Stimulated activated CD8-positive, alpha-beta memory T cell treated with anti-CD3 and anti-CD28 coated beads, Interleukin-7, amount 100 ng/mL, for 4 hours (primary cell): ENCODE measurements at places on chromosomes 5 and 9.

DNA sequence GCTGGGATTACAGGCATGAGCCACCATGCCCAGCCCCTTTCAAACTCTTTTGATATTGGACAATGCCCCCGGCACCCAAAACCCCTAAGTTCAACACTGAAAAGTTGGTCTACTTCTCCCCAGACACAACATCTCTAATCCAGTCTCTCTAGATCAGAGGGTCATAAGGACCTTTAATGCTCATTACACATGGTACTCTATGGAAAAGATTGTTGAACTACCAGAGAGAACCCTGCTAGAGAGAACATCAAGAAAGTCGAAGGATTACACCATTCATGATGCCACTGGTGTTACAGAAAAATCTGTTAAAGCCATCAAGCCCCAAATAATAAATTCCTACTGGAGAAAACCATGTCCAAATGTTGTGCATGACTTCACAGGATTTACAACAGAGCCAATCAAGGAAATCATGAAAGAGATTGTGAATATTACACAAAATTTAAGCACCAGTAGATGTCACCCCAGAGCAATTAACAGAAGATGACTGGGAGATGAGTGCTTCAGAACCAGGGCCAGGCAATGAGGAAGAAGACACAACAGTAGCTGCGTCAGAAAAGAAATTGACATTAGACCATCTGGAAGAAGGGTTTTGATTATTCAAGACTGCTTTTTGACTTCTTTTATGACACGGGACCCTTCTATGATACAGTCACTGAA lies 28.3 kb upstream of the NIPAL4 start:
- no peak for DNase-seq

- no peak for DNase-seq
These were observed 3.9 kb downstream of the SPTAN1 start for GRCh38 chr9:128556276-128556675.

GRCh38 chr5:176959051-176959450 lies 47.5 kb downstream of the UIMC1 start:
- DNase-seq = no peak

GRCh38 chr5:54049144-54049543 lies 261.2 kb downstream of the ARL15 start:
- no peak for DNase-seq

DNA sequence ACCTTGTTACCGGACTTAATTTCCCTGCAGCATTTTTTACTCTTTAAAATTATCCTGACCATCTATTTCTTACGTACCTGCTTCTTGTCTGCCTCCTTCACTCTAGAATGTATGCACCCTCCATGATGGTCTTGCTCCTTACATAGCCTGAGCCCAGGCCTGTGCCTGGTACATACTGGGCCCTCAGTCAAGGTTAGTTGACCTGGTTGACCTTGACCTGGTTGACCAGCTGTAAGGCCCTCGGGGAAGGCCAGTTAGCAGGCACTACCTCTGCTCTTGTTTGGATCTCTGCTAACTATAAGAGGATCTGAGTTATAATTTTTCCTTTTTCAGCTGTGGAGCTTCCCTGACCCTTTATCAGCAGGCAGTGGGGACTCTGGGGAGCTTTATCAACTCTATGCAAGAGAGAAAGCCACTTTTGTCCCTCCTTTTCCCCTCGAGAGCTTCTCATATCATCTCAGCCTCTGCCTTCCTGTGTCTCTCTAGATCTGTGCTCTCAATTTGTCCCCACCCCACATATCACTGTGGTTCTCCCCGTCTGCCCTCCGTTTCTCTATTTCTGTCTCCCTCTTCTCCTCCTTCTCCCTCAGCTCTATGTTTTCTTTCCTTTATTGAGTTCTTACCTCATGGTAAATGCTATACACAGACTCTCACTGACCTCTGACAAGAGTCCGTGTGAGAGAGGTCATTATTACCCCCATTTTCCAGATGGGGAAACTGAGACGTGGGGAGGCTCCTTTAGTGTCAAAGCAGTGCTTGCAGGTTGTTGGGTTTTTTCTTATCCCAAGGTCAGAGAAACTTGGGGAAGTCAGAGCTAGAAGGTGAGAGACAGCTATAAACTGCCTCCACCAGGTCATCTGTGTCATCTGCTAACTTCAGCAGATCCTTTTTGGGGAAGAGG lies 28.6 kb downstream of the SPRY4 start:
- no peak for DNase-seq

DNA sequence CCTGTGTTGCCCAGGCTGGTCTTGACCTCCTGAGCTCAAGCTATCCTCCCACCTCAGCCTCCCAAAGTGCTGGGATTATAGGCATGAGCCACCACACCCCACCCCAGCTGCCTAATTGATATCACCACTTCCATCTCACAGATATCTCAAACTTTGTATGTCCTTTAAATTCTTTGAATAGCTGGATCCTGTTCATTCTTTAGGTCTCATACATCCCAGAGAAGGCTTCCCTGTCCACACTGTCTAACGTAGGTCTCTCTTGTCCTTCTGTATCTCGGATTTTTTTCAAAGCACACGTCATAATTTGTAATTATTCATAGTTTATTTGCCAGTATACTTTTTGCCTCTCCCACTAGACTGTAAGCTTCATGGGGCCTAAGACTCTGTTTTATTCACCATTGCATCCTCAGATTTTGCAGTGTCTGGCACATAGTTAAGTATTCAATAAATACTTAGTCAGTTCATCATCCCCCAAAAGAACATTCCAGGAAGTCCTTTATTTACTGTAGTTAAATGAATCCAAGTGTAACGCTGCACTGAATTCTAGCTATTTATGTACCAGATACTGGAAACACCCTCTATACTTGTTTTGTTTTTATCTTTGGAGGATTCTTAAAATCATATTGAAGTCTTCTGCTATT lies 10.5 kb downstream of the ARSK start:
- DNase-seq = no peak

GRCh38 chr9:132167192-132167591 lies 5.3 kb downstream of the NTNG2 start:
- DNase-seq = no peak

GRCh38 chr9:134187891-134188385 lies 23.6 kb upstream of the RNU6ATAC start:
- no peak for DNase-seq

DNA sequence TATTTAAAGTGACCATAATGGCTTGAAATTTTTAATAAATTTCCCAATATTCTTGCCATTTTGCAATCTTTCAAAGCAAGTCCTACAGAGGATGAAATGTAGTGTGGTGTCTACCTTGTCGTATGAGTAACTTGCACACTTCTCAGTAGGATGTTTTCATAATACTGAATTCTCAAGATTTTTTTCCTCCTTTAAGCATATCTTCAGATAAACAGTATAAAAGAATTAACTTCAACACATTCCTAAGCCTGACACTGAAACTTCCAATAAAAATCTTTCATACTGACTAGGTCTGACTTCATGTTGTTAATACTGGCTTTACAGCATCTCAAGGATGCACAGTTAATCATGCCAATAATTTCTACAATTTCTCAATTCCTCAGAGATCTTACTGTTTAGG lies 62.0 kb downstream of the DROSHA start:
- no peak for DNase-seq

GRCh38 chr5:10903786-10904560 lies 142.9 kb upstream of the DAP start:
- no peak for DNase-seq

GRCh38 chr9:92964607-92965060 lies 17.3 kb downstream of the FGD3 start:
- DNase-seq = no peak

GRCh38 chr9:133056533-133056932 lies 5.2 kb upstream of the CEL start:
- DNase-seq = no peak

- DNase-seq = no peak
These were observed 209.4 kb upstream of the RFX3 start for GRCh38 chr9:3735251-3735650.
